ENCODE measurements at places on chromosomes 3 and 15.
A peak's percentile ranks its signal among the peaks of the same experiment; 100 is the strongest.

- no peak for DNase-seq
Observed at GRCh38 chr15:65062726-65063125, 5.1 kb downstream of the RASL12 start.

DNA sequence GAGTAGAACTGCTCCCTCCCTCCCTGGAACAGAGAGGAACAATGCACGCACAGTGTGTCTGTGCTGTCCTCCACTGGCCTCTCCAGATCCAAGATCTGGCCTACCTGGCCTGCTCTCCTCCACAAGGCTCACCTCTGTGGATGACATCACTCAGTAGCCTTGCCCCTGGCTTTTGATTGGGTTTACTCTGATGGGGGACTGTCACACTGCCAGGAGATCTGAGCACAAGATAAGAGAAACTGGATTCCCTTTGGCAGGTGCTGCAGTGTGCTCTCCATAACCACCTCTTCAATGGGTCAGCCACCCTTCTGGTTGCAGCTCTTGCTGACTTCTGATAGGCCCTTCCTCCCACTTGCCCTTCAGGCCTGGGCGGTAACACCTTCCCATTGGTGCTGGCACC, 22.6 kb upstream of the ANO10 start:
- DNase-seq, result no peak

DNA sequence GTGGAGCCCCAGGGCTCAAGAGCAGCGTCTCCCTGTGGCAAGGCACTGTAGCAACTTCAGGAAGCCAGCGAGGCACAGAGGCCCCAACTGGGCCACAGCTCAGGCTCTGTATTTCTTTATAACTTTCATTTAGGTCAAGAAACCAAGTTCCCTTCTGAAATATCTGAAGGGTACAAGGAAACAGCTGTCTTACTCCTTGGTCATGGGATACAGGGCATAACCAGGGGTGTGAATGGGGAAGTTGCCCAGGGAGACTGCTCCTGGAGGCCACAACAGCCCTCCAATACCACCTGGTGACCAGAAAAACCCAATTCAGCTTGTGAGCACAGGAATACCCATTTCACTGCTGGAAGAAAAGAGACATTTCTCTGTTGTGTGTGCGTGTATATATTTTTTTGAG, 13.3 kb upstream of the SPTBN5 start:
- DNase-seq, result peak; percentile 73

- no peak for DNase-seq
Observed at GRCh38 chr3:21621181-21621651, 129.8 kb downstream of the ZNF385D start.

GRCh38 chr3:138289260-138289659, 40.4 kb downstream of the NME9 start:
- no peak for DNase-seq

DNA sequence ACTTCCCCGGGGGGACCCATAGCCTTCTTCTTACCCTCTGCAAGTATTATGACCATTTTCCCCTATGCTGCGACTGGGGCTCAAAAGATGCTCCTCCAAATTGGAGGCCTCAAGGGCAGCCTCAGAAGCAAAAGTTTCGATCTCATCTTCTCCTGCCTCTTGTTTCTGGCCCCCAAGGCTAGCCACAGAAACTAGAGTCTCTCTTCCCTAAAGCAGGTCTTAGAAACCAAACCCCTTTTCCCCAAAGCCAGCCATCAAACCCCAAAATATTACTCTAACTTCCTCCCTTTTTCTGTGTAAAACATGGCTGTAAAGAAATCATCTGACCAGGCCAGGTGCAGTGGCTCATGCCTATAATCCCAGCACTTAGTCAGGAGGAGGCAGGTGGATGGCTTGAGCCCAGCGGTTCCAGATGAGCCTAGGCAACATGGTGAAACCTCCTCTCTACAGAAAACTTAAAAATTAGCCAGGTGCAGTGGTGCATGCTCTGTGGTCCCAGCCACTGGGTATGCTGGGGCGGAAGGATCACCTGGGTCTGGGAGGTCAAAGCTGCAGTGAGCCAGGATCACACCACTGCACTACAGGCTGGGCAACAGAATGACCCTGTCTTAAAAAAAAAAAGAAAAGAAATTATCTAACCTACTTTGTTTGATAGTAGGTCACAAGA, 36.7 kb upstream of the MFGE8 start:
- DNase-seq, result no peak

GRCh38 chr3:110821586-110821985, 250.0 kb upstream of the NECTIN3 start:
- DNase-seq, result no peak

- no peak for DNase-seq
Observed at GRCh38 chr3:129013491-129013891, 12.4 kb downstream of the EFCC1 start.

DNA sequence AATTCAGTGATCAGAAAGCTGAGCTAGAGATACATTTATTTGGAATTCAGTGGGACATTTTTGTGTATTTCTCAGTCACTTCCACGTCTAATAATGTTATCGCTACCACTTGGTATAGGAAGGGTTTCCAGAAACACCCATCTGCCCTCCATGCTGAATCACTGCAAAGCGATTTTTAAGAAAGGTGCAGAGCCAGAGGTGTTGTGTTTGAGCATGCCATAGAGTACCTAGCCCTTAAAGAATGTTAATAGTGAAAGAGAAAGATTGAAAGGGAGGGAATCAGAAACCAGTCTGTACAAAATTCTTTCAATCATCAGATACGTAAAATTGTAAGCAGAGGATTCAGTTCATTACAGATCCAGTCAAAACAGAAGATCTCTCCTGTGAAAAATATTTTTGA, 80.1 kb upstream of the ARL6 start:
- DNase-seq, result no peak

DNA sequence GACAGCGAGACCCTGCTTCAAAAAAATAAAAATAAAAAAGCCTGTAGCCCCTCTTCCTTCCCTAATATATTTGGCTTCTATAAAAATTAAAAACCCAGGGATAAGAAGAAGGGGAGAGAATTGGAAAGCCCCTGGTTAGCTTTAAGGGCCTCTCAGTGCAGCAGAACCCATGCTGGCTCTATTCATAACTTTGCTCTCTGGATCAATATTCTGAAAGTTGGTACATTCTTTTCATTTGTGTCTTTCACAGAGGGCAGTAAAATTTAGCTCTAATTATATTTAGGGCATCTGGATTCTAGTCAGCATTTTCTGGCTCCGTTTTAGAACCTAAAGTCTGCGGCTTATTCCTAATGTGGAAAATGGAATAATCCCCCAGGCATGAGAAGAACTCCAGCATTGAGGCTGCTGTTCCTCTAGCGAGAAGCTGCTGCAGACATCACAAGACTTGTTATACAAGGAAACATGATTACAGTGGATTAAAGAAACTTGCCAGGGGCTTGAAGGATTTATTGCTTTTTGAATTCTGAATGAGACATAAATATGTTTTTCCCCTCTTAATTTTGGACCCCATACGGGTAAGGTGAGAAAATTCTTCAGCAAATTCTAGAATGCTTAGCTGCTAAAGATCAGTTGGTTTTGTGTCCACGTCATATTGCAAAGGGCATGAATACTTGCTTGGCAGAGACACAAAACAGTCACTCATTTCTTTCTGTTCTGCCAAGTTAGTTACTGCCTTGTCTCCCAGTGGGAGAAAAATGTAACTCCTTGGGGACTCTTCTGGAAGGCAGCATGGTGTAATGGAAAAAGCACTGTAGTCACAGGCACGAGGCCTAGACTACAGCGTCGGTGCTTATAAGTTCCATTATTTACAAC, 177.7 kb downstream of the VGLL4 start:
- no peak for DNase-seq

DNA sequence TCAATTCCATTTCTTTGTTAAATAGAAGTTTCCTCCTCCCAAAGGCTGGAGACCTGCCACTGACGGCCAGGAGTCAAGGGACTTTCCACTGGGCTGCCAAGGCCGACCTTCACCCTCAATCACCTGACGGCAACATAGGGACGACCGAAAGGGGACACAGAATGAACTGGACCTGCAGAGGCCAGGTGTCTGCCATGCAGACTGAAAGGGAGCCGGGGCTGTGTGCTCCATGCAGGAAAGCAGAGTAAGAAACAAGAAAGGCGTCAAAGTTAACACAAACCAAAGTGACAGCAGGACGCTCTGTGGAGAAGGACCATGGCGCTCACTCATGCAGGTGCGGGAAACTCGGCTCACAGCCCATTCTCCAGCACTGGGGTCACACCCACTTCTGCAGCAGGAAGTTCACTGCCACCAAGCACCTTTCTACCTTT, 26.1 kb downstream of the ZXDC start:
- no peak for DNase-seq

DNA sequence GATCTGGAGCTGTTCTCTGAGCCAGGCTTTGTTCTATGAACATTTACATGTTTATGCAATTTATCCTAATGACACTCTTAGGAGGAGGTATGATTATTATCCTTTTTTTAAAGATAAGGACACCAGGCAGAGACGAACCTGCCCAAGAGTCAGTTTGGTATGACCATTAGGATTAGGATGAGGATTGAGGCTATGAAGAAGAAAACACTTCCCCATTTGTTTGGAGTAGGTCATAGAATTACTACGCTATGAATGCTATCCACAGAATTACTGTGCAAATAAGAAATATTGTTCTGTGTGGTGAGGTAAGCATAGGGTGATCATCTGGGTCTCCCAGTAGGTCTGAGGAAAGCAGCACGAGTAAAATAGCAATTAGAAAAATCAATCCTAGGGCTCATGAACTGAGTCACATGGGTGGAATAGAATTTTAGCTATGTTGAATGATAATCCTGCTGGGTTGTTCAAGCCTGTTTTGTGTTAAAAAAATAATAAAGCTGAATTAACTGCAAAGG, 23.9 kb downstream of the EIF4E3 start:
- no peak for DNase-seq

DNA sequence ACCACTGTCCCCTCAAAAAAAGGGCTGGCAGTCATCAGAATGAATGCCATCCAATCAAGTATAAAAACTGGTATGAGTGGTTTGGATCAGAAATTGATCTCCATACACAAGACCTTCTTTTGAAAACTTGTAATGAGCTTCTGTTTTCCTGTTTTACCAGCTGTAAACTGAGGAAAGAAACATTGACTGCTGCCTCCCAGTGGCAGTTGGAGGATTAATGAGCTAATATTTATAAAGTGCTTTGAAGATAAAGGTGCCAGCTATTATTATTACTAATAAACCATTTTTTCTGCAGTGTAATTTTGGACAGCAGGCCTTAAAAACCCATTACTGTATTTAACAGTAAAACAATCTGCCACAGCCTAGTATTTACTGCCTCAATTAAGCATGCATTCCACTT, 11.4 kb downstream of the CHL1 start:
- no peak for DNase-seq

- no peak for DNase-seq
Observed at GRCh38 chr3:69142797-69143454, 20.5 kb upstream of the LMOD3 start.

DNA sequence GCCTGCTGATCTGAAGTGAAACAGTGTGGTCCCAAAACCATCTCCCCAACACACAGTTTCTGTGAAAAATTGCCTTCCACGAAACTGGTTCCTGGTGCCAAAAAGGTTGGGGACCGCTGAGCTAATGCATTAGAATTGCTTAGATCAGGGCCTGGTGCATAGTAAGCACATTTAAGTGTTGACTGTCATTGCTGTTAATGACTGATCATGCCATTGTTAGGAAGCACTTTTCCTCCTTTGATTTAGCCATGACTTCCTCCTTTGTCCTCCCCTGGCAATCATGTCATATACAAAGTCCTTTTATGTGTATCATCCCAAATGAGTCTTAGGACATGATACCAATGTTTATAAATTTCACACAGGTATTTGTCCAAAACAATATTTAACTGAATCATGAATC, 81.5 kb upstream of the ATP11B start:
- DNase-seq, result no peak

DNA sequence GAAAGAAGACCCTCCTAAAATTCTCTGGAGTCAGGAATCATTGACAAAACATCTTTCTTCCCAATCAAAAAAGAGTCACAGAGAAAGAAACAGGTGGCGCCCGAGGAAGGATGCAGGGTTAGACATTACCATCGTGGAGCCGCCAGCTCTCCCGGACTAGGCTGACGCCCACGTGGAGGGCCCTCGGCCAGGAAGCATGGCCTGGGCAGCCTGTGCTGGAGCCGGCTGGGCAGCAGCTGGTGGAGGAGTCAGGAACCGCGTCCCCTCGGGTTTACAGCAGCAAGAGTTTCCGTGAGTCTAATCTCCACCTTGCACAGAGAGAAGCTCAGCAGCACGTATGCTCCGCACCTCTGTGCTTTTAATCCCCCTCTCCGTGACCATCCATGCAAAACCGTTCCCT, 533.7 kb upstream of the ATP11B start:
- no peak for DNase-seq

- DNase-seq, result no peak
Observed at GRCh38 chr3:150746791-150747590, 16.0 kb downstream of the SIAH2 start.

GRCh38 chr3:96182756-96183155, 631.6 kb upstream of the EPHA6 start:
- no peak for DNase-seq

DNA sequence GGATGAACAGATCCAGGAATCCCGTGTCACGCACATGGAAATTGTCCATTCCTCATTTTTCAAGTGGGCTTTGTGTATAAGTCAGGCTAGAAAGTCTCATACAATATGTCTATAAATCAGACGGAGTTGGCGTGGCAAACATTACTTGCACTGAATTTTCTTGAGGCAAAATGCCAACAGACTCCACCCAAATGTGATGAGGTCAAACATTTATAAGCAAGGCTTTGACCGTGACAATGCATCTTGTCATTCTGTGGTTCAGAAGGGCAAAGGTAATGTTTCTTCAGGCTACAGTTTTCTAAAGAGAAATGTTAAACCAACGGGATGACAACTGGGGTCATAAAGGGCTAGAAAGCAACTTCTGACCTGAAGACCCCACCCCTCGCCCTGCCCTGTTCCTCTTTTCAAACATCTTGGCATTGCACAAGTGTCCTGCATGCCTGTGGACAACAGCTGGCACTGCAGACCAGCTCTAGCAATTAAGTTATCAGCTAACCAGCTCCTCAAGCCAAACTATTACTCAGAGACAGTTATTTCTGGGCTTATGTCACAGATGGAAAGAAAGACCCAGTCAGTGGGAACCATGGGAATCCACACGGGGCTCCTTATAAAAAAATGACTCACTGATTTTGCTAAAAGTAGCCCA, 36.5 kb upstream of the SPTBN5 start:
- DNase-seq, result no peak
